NCI-H1930 (cell line): ENCODE measurements at places on chromosomes 7 and 10.

GRCh38 chr7:46589286-46589685, 668.2 kb upstream of the IGFBP3 start:
- DNase-seq: no peak

DNA sequence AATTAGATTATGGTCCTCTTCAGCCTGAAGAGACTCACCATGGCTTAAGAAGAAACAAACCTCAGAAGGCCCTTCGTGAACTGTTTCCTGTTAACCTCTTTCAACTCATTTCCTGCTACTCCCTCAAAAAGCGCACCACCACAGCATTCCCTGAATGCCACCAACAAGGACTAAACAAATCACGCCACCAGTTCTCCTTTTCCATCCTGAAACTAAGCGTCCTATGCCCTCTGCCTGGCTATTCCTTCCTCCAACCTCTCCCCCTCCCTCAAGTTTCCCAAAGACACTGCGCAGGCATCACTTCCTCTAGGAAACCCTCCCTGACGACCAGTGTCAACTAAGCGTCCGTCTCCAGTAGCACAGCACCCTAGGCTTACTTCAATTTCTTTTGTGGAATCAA, 12.0 kb downstream of the YWHAG start:
- DNase-seq: no peak

DNA sequence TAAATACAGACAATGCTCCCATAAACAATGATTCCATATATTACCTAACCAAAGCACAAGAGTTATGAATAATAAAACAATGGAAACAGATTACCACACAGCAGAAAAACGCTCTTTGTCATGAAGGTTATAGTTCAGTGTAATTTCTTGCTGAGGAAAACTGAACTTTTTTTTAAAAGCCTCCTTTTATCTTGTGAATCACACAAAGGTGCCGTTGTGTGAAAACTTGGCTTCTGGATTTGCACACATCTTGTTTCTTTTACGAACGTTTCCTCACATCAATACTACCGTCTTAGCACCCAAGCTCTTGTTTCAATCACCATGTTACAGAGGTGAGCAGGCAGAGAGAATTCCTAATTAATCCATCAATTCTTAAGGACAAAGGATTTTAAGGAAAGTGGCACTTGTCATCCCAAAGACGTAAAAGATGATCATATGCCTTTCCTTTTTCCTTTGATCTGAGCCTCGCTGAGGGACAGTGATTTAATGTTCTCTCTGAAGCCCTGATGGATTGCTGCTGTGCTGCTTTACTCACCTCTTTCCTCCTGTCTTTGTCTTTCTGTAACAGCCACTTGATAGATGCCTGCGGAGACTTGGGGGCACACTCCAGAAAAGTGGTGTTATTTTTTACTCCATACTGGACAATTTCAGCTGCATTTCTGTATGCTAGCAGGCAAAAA, 110.1 kb downstream of the CD36 start:
- no peak for DNase-seq

- DNase-seq: no peak
Measured at GRCh38 chr7:156062286-156062685, 250.0 kb upstream of the SHH start.

GRCh38 chr10:51935341-51935740, 235.9 kb upstream of the CSTF2T start:
- DNase-seq: no peak

DNA sequence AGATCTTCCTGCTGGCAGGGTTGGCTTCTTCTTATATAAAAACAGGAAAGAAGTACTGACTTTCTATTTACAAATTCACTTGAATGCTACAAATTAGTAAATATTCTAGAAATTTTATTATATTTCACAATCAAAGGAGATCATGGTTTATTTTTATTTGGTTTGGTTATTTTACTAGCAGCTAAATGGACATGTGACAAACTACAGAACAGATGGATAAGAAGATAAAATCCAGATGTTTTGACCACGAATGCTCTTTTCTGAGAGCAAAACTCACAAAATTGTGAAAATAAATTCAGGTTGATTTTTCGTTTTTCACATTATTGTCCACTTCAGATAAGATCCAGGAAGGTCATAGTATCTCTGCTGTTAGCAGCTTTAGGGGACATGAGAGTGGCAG, 55.4 kb downstream of the CACNA2D1 start:
- no peak for DNase-seq

DNA sequence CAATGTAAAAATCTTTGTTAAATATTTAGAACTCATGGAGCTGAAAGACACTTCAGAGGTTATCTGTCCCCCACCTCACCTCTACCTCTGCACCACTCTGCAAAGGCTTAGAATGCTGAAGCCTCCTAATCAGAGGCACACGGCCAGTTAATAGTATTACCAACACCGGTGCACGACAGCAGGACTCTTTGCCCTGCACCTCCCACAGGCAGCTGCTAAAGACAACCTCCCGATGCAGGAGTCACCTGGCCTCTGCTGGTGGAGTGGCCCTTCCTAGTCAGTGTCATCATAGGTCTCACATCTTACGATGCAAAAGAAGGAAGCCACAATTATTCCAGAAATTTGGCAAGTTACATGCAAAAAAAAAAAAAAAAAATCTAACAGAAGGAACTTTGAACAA, 66.6 kb upstream of the MGMT start:
- DNase-seq: no peak

- no peak for DNase-seq
Measured at GRCh38 chr7:129698516-129699418, 87.2 kb downstream of the NRF1 start.

DNA sequence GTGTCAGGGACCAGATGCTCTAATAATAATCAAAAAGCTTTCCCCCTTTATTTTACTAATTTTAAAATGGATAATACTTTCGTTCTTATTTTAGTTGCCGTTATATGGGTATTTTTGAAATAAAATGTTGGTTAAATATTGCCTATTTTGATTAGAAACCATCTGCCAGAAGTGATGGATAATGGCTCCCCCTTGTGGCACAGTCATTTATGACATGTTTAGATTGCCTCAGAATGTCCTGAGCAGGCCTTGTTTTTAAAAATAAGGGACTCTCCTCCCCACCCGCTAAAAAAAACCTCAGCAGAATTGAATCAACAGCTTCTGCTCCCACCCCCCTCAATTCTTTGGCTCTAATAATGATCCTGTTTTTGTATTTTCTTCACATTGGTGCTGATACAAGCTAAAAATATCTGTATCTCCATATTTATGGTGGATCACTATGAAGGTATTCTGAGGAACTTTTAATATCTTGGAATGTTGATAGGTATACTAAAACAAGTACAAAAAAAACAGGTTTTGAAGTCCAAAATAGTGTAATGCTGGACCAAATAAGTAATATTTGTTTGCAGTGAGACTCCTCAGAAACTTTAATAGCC, 38.8 kb downstream of the TMEM60 start:
- DNase-seq: peak; percentile 54

DNA sequence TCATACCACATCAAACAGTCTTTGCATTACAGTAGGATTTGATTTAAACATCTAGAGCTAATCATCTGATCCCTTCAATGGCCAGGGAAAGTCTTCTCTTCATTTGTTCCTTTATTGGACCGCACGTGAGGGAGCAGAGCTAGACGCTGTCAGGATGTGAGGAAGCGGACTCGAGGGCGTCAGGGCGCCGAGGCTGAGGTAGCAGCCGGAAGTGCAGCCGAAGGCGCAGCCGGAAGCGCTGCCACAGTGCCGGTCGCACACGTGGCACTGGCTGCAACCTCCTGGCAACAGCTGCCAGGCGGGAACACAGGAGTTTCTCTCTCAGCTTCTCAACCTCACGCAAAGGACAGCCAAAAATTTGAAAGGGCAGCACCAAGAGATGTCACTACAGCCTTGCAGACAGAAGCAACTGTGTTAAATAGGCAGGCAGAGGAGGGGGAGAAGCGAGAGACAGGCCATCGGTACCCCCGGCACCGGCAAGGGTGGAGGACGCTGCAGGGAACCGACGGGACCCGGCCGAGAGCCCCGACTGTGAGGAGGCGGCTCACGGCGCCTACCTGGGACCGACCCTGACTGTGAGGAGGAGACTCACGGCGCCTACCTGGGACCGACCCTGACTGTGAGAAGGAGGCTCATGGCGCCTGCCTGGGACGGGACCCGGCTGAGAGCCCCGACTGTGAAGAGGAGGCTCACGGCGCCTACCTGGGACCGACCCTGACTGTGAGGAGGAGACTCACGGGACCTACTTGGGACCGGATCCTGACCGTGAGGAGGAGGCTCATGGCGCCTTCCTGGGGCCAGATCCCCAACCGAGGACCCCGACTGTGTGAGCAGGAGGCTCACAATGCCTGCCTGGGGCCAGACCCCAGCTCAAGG, 32.3 kb downstream of the VIPR2 start:
- DNase-seq: no peak

- peak; percentile 42 for DNase-seq
Measured at GRCh38 chr7:122092964-122093797, 50.9 kb downstream of the AASS start.

DNA sequence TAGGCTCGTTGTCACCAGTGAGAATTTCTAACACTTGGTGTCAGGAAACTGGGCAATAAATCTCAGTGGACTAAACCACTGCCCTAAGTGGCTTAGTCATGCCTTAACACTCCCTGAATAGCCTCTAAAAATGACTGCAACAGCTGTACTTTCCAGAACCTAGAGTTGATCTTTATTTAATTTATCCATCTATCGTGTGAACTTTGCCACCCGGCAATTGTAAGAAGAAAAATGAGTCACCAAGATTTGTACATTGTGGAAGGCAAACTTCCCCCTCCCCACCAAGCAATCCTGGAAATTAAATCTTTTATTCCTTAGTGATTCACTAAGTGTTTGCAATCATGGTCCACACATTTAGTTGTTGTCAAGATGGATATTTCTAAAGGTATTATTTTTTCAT, 47.1 kb downstream of the NXPH1 start:
- DNase-seq: no peak

GRCh38 chr10:123800821-123801220, 90.8 kb downstream of the CPXM2 start:
- DNase-seq: no peak

GRCh38 chr7:39827571-39827970, 122.5 kb upstream of the CDK13 start:
- DNase-seq: no peak

GRCh38 chr10:24872049-24872789, 80.2 kb downstream of the PRTFDC1 start:
- DNase-seq: no peak

GRCh38 chr7:116445447-116446211, 53.9 kb upstream of the CAV2 start:
- no peak for DNase-seq

DNA sequence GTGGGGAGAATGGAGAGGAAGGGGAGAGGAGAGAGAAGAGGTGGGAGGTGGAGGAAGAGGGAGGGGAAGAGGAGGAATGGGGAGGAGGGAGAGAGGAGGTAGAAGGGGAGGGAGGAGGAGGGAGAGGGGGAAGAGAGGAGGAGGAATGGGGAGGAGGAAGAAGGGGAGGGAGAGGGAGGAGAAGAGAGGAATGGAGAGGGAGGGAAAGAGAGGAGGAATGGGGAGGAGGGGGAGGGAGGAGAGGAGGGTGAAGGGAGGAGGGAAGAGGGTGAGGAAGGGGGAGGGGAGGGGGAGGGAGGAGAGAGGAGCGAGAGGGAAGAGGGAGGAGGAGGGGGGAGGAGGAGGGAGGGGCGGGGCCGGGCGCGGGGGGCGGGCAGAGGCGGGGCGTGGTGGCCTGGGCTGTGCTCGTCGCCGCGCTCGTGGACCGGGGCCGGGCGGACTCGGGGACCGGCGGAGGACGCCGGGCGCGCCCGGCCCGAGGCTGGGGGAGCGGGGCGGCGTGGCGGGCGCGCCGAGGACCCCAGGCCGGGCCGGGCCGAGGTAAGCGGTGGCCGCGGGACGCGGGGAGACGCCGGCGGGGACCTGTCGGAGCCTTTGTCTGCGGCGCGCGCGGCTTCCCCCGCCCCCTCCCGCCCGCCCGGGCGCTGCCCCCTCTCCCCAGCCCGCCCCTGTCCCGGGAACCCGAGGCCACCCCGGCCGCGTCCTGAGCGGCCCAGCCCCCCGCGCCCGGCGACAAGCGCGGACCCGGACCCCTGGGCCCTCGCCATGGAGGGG, at the start of gene SLC29A4:
Gene SLC29A4 (plus strand): TSS at position 401 of the 774 bp plus-strand sequence. CDS start 4,874 bp downstream, outside the sequence.
- DNase-seq: no peak

DNA sequence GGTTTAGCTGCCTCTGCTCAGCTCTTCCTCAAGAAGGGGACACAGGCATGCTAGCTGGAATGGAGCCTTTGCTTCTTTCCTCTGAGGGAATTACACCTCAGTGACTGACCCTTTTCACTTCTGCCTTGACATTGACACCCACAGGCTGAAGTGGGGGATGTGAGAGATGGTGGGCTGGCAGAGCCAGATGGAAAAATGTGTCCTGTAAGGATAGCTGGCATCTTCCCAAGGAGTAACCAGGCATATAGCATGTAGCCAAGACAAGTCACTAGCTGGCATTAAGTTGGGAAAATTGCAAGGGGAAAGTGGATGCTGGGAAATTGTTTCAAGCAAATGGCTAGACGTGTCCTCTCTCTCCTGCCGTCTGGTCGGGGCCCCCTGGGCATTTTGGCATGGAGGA, 19.9 kb downstream of the STMP1 start:
- DNase-seq: no peak

GRCh38 chr7:158572000-158572828, 15.4 kb downstream of the PTPRN2 start:
- DNase-seq: no peak

DNA sequence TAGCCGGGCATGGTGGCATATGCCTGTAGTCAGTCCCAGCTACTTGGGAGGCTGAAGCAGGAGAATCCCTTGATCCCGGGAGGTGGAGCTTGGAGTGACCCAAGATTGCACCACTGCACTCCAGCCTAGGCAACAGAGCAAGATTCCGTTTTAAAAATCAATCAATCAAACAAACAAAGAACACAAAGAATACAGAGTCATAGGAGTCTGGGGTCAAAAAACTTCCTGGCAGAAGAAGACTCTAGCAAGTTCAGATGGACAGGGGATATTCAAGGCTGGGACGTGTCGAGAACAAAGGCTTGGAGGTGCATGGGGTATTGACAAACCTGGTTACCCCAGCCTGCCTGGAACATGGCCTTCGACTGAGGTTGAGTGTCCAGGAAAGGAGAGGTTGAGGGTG, 228.8 kb upstream of the AGK start:
- DNase-seq: no peak

DNA sequence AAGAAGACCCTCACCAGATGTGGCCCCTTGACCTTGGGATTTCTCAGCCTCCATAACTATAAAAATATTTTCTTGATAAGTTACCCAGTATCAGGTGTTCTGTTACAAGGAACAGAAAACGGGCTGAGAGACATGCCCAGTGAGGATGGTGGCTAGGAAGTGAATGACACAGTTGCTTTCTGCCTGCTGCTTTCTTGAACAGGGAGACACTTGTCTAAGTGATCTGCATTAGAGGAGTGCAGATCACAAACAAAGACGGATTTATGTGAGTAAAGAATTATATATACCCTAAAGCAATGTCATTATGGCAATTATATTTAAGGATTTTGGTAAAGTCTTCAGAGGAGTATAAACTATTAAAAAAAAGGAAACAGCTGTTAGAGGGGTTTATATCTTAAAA, 169.2 kb upstream of the AHR start:
- DNase-seq: no peak

DNA sequence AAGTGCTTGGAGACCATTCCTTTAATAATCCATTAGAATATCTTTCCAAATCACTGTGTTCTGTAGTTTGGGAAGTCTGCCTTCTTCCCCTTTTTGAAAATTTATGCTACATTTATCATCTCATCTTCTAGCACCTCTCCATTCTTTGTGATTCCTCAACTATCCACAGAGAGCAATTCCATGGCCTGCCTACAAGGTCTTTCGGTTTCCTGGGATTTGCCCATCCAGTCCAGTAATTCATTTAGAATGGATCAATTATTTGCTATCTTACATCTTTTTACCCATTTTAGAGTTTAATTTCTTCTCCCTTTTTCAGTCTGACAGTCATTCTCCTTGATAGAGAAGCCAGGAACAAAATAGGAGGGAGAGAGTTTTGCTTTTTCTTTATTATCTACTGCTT, 179.8 kb downstream of the ST7 start:
- no peak for DNase-seq
